ENCODE measurements at places on chromosomes 6 and 20. TPM values are rescaled to one million over a fixed set of nuclear protein-coding genes. Genes with fewer than 3 reads are reported as not detected.

Gene PABPC1L
- 32.0 TPM for total RNA-seq

DNA sequence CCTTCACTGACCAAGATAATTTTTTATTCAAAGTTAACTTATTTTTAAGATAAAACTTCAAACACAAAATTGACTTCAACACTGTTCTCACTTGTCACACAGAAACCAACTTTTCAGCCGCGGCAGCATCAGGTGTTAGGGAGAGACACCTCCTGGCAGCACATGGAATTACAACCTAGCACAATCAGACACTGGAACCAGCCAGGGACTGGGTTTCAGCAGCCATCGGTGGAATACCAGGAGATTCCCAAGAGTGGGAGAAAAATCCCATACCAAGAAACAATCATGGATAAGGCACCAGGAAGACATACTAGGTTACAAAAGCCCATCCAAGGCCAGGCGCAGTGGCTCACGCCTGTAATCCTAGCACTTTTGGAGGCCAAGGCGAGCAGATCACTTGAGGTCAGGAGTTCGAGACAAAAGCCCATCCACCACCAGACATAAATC, 70.0 kb downstream of the SNX5 start:
- DNase-seq = peak; percentile 82

Gene ID1
- 315 TPM for total RNA-seq

GRCh38 chr6:135828021-135828420, 23.5 kb upstream of the PDE7B start:
- no peak for DNase-seq

DNA sequence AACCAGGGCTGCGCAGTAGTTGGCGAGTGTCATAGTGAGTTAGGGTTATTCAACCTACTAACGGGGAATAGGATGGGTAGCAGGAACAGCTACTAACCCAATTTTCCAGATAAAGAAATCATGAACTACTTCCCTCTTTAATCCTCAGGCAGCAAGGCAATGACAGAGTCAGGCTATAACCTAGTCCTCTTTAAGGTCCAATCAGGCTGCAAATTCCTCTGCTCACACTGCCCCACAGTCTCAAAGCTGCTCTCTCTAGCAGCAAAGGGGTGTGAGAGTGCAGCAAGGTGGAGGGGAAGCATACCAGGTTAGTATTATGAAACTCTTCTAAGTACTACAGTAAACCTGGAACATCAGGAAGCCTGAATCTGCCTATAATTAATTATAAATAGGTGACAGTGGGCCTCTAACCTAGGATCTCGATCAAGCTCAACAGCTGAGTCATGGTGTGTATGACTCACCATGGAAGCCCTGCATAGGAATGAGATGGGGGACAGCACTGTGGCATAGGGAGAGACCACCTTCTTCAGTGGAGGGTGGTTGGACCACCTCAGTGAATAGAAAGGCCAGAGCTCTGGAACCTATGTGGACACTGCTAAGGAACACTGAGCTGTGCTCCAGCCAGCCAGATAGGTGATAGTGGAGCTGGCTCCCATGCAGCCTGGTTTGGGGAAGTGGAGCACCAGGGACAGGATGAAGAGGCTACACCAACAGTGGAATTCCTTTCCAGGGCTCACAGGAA, 7.9 kb downstream of the PEX6 start:
- DNase-seq = no peak

Gene C2
- not detected for total RNA-seq

DNA sequence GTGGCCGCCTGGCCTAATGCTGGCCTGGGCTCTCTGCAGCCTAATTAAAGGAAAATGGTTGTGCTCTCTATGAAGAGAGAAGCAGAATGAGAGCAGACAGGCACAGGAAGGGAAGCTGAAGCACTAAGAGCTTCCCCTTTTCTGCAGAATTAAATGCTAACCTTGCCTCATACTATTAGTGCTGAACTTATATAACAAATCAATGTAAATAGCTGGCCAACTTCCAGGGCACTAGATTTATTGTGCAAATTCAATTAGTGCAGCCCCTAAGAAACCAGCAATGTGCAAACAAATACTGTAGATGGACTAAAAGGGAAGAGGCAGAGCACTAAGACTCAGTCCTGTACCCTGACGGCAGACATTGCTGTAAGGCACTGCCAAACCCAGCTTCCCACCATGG, 36.1 kb upstream of the INSM1 start:
- no peak for DNase-seq

DNA sequence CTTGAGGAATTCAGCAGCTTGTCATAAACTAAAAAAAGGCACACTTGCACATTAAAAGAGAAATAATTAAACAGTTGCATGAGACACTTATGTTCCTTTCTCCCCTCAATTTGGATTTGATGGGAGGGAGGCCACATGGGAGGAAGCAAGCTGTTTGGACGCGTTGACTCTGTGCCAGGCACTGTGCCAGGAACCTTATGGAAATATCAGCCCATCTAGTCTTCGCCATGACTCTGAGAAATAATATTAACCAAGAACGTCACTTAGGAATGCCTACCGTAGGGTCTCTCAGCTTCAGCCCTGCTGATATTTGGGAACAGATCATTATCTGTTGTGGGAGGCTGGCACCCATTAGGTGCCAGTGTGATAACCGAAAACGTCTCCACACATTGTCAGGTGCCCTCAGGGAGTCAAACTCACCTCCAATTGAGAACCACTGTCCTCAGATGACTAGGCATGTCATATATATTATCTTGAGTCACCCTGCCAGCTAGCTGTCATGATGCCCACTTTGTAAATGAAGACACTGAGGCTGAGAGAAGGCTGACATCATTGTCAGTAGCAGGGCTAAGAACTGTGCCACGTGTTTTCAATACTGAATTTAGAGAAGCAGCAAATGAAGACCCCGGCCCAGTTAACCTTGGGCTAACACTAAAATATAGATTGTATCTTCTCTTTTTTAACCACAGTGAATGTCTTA, 36.1 kb downstream of the EYA2 start:
- no peak for DNase-seq

Gene FOXQ1
- 13.4 TPM for total RNA-seq

DNA sequence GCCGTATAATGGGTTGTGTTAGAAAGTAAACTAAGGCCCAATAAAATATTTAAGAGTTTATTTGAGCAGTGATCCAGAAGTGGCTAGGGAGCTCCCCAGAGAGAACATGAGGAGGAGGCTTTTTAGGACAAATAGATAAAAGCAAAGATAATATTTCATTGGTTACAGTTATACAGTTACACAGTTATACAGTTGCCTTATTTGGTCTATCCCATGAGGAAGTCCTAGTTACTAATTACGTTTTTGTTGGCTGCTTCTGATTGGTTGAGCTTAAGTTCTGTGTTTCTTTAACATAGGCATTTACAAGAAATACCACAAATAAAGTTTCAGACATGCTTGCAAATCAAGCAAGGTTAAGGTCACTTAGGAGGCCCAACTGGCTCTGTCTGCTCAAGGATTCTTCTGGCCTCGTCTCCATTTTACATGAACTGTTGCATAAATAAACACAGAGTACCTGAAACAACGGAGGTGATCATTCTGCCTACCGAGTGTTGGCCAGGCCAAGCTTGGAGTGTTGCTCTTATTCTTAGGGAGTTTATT, 7.0 kb downstream of the UBD start:
- peak; percentile 84 for DNase-seq

Gene PHACTR1
- total RNA-seq = 6.4 TPM

Gene RIPPLY2
- total RNA-seq = not detected

Gene ABRACL
- total RNA-seq = 16.2 TPM

- DNase-seq = no peak
Observed at GRCh38 chr20:49945701-49946477, 9.7 kb downstream of the RNF114 start.

GRCh38 chr6:144335914-144336313, 50.8 kb downstream of the UTRN start:
- DNase-seq = no peak

- DNase-seq = no peak
Observed at GRCh38 chr6:14641423-14642135, 524.0 kb downstream of the CD83 start.

Gene CCM2L
- 4.4 TPM for total RNA-seq

DNA sequence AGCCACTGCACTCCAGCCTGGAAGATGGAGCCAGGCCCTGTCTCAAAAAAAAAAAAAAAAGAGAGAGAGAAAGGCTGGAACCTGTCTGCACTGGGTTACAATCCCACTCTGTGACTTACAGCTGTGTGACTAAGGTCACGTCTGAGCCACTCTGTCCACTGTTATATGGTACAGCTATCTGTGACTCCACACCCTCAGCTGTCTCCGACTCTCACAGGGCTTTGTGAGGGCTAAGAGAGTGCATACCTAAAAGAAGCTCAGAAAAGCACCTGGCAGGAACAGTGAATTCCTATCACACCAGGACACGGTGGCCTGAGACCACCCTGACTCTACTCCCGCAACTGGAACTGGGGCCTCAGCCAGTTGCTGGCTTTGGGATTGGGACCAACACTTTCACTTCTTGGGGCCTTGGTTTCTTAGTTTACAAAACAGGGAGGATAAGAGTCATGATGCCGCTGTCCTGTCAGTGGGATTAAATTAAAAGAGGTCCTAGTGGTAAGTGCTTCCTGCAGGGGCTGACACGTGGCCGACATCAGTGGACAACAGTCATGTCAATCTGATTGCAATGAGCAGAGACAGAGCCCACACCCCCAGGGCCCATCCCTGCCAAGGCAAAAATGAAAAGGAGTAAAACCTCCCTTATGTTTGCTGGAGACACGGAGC, 5.7 kb upstream of the CD93 start:
- no peak for DNase-seq

Gene SLC44A4
- 132 TPM for total RNA-seq

Gene ZNF334
- total RNA-seq = 12.8 TPM

- DNase-seq = peak; percentile 56
Observed at GRCh38 chr6:166417285-166417691, 34.5 kb upstream of the MPC1 start.

Gene METTL24
- 2.8 TPM for total RNA-seq

Gene HLA-DRA
- 25.8 TPM for total RNA-seq

Gene VSTM2L
- total RNA-seq = 2.6 TPM

DNA sequence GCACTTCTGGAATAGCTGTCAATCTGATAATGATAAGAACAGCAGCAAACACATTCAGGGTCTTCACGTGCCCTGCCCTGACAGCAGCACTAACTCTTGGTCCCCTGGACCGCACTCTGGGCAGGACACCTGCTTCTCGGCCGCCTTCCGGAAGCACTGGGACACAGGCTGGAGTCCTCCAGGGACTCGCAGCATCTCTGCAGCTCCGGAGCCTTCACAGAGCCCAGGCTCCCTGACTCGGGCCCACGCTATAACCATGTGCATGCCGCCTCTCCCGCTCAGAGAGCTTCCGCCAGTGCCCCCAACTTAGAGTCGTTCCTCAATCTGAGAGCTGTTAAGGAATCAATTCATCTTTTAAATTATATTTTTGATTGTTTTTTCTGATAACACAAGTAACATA, 377.3 kb downstream of the TAF4 start:
- no peak for DNase-seq

- DNase-seq = no peak
Observed at GRCh38 chr6:169345146-169345545, 91.5 kb upstream of the THBS2 start.

DNA sequence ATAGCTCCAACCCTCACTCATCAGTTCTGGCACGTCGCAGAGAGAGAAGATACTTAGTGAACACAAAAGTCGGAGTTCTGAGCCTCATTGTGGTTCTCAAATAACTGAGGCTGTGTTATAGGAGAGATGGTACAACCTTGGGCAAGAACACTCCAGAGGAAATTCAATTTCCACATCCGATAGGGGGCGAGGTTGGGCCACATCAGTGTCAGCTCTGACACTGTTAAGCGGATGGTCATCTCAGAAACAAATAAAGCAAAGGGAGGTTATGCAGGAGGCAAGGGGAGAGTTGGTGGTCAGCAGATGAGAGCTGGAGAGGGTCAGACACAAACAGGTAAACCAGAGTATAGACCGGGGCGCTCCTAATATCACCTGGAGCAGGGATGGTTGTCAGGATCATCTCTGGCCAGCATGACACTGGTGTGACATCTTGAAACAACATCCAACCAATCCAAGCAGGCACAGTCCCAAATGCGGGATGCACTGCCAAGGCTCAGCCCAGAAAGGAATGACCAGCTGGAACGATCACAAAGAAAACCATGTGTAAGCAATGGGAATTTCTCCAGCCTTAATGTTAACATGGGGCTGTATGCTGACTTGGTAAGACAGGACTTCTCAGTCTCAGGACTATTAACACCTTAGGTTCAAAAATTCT, 331.8 kb downstream of the HACE1 start:
- DNase-seq = no peak

Gene AHCY
- total RNA-seq = 126 TPM

Gene ENTPD6
- 44.2 TPM for total RNA-seq

Gene TRIM15
- total RNA-seq = not detected

Gene PPP1R16B
- 13.3 TPM for total RNA-seq

GRCh38 chr6:15426395-15426794, 180.5 kb downstream of the JARID2 start:
- no peak for DNase-seq

- DNase-seq = no peak
Observed at GRCh38 chr6:166636934-166637333, 9.9 kb upstream of the RPS6KA2 start.

DNA sequence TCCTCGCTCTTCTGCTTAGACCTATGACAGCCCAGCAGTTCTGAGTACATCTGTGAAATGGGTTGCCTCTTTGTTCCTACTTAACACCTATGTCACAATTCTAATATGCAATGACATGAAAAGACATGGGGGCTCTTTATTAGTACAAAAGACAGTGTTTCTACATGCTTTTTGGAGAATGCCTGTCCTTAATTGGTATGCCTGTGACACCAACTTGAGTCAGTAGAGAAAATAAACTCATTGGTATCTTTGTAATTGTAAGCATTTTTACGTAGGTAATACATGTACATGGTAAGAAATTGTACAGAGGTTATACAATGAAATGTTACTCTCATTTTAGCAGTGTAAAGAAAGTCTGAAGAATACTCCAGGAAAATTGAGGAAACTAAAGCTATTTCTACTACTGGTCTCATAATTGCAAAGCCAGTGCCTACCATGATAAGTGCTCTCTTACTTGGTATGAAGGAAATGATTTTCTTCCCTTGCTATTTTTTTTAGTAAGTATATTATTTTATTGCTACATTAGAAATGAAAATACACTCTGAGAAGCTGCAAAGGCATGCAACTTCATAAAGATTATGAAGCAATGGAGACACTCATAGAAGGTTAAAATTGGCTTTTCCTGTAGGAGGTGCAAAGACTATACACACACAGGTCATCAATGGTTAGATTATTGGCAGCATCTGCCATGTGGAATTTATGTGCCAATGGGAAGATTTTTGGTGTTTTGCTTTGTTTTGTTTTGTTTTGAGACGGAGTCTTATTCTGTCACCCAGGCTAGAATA, 4.9 kb upstream of the EEF1A1 start:
- DNase-seq = no peak

- no peak for DNase-seq
Observed at GRCh38 chr6:149443411-149444181, 41.2 kb downstream of the ZC3H12D start.
